ENCODE measurements at places on chromosomes 7 and 10.

GRCh38 chr7:35420656-35421055 lies 166.8 kb upstream of the TBX20 start:
- no peak for DNase-seq
- H3K27me3 ChIP-seq = peaks cover 9% of the 10 kb centered on the region
- H3K36me3 ChIP-seq = no peaks in the 10 kb centered on the region
- no peaks in the 10 kb centered on the region for H3K4me1 ChIP-seq
- H3K27ac ChIP-seq = no peak overlapping the region

DNA sequence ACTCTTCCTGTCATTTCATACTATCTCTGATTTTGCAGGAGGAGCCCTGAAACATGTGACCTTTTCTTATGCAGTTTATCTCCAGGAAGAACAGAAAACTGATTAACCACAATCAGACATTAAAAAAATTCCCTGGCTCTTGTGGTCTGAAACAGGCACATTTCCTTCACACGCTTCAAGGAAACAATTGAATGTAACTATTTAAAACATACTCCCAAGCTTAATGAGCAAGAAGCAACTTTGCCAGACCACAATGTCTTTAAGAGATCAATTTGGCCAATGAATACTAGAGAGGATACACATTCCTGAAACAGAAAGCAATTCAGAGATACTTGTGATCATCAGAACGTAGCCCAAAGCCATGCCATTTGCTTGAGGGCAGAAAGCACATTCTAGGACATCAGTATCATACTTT lies 65.8 kb downstream of the PIP4K2A start:
- H3K36me3 ChIP-seq = peaks cover 25% of the 10 kb centered on the region
- H3K27ac ChIP-seq = peak overlapping the region; percentile 62
- peak; percentile 85 for DNase-seq
- peaks cover 71% of the 10 kb centered on the region for H3K4me1 ChIP-seq
- no peaks in the 10 kb centered on the region for H3K27me3 ChIP-seq
- H3K4me3 ChIP-seq = peak overlapping the region; percentile 44

- no peak for DNase-seq
- no peaks in the 10 kb centered on the region for H3K36me3 ChIP-seq
- peaks cover 24% of the 10 kb centered on the region for H3K27me3 ChIP-seq
- H3K27ac ChIP-seq = no peak overlapping the region
- peaks cover 6% of the 10 kb centered on the region for H3K4me1 ChIP-seq
These were observed 32.0 kb upstream of the MXI1 start for GRCh38 chr10:110175406-110175805.

DNA sequence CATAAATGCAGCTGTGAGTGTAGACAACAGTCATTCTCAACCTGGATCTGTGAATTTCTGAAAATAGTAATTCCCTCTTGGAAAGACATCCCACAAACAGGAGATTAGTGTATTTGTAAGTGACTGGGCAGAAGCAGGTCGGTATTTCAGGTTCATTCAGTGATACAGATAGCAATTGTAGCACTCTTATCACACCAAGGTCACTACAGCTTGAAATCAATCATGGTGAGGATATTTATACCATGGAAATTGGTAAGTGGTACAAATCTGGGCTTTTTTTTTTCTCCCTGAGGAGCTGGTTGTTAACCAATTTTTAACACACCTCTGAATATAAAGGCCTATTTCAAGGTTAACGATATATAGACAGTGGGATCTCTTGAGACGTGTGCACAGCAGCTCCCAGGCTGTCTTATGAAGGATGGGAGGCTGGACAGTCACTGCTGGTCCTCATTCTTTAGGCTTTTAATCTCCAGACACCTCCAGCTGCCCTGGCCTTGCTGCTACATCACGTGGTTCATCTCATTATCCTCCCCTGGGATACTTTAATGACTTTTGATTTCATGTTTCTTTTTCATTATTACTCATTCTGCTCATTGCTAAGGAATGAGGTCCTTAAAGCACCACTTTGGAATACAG lies 87.1 kb downstream of the ITGA8 start:
- no peaks in the 10 kb centered on the region for H3K36me3 ChIP-seq
- no peak overlapping the region for H3K4me3 ChIP-seq
- peaks cover 12% of the 10 kb centered on the region for H3K27me3 ChIP-seq
- no peak overlapping the region for H3K27ac ChIP-seq

DNA sequence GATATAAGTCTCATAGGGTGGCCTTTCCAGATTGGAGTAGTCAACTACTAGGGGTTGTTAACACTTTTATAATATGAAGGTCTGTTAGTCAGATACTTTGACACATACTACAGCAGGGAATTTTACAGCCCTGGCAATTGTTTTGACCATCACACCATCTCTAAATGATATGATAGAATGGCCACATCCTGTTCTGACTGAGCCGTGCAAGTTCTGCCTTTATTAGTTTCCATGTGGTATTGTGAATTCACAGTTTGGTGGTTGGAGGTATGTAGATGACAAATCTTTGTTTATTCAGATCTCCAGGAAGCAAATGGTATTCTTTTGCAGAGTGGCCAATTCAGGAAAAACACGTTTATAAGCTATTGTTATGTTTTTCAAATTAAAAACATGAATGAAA lies 83.0 kb downstream of the NRG3 start:
- H3K4me1 ChIP-seq = no peaks in the 10 kb centered on the region
- H3K27ac ChIP-seq = no peak overlapping the region
- no peaks in the 10 kb centered on the region for H3K27me3 ChIP-seq
- DNase-seq = no peak
- H3K4me3 ChIP-seq = no peak overlapping the region
- no peaks in the 10 kb centered on the region for H3K36me3 ChIP-seq

DNA sequence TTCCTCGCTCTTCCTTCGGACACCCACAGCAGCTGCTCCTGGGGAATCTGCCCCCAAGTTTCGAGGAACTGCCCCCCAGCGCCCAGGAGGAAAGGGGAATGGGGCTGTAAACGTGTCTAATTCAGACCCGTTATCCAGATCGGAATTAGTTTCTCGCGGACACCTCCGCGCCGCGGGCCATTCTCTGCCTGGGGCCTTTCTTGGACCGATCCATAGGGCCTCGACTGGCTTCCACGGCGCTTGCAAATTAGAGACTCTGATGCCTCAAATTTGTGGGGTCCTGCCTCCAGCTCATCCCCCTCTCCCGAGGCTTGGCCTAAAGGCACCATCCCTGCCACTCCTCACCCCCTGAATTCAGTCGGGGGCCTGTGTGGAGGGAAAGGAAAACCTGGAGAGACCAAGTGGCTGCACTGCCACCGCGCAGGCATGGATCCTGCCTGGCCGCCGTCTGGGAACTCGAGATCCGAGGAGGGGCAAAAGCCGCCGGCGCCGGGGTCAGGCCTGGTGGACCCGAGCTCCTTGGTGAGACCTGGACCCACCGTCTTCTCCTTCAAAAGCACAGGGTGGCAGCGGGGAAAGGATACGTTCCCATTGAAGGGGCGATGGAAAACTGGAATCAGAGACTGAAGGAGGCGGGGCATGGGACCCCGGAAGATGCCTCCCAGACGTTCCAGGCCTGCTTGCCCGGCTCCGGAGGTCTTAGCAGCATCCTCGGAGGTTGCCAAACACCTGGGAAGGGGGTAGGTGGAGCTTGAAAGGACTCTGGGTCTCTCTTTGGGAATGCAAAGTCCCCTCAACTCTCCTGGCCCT lies 13.7 kb downstream of the LBX1 start:
- H3K36me3 ChIP-seq = no peaks in the 10 kb centered on the region

DNA sequence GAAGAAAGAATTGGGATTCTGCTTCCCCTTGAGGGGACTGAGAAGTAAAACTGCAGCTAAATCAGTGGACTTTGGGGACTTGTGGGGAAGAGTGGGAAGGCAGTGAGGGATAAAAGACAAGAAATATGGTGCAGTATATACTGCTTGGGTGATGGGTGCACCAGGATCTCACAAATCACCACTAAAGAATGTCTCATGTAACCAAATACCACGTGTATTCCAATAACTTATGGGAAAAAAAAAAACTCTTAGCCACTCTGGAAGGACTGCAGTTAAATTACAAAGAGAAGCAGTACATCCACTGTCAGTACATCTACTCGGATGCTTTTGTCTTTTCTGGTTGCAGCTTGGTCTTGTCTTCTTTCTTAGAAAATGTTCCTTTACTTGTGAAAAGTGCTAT lies 27.4 kb upstream of the GOT1 start:
- peaks cover 21% of the 10 kb centered on the region for H3K27me3 ChIP-seq
- H3K27ac ChIP-seq = no peak overlapping the region
- peak; percentile 30 for DNase-seq

GRCh38 chr10:50648089-50648934 lies 24.6 kb upstream of the SGMS1 start:
- no peak for DNase-seq
- H3K4me3 ChIP-seq = no peak overlapping the region

GRCh38 chr7:112226701-112227276 lies 20.3 kb downstream of the ZNF277 start:
- DNase-seq = no peak
- H3K36me3 ChIP-seq = no peaks in the 10 kb centered on the region
- H3K27me3 ChIP-seq = no peaks in the 10 kb centered on the region
- H3K4me3 ChIP-seq = no peak overlapping the region
- H3K27ac ChIP-seq = no peak overlapping the region

- H3K27me3 ChIP-seq = peaks cover 27% of the 10 kb centered on the region
- H3K4me3 ChIP-seq = no peak overlapping the region
- H3K4me1 ChIP-seq = peaks cover 20% of the 10 kb centered on the region
- H3K27ac ChIP-seq = no peak overlapping the region
- peak; percentile 85 for DNase-seq
- H3K36me3 ChIP-seq = no peaks in the 10 kb centered on the region
These were observed 8.4 kb upstream of the LYZL2 start for GRCh38 chr10:30637881-30638467.

- H3K36me3 ChIP-seq = no peaks in the 10 kb centered on the region
- H3K4me3 ChIP-seq = no peak overlapping the region
- no peak overlapping the region for H3K27ac ChIP-seq
- H3K4me1 ChIP-seq = peaks cover 24% of the 10 kb centered on the region
- H3K27me3 ChIP-seq = peaks cover 4% of the 10 kb centered on the region
These were observed 50.1 kb downstream of the SYPL1 start for GRCh38 chr7:106062006-106062405.

DNA sequence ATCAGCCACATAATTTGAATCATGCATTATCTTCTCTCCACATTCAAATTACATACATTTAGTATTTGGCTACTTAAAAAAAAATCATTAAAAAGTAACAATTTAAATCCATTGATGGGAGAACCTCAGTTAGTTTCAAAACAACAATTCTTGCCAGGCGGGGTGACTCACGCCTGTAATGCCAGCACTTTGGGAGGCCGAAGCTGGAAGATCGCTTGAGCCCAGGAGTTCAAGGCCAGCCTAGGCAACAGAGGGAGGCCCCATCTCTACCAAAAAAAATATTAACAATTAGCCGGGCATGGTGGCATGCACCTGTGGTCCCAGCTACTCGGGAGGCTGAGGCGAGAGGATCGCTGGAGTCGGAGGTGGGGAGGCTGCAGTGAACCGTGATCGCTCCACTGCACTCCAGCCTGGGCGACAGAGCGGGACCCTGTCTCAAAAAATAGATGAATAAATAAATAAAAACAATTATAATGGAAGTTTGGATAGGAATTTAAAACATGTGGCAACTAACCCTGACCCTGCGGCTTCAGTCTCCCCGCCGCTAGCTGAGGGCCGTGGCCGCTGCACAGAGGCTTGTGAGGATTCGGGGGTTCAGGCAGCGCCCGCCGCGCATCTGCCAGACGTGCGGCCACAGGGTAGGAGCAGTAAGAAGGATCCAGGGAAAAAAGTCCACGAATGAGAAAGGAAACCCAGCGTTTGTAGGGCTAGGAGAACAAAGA lies 1.1 kb upstream of the CSGALNACT2 start:
- peaks cover 45% of the 10 kb centered on the region for H3K4me1 ChIP-seq
- no peak for DNase-seq
- peak overlapping the region; percentile 96 for H3K4me3 ChIP-seq
- peak overlapping the region; percentile 99 for H3K27ac ChIP-seq
- H3K36me3 ChIP-seq = peaks cover 12% of the 10 kb centered on the region

GRCh38 chr7:114409750-114410149 lies 4.9 kb upstream of the FOXP2 start:
- H3K27ac ChIP-seq = no peak overlapping the region
- no peaks in the 10 kb centered on the region for H3K4me1 ChIP-seq
- peak; percentile 2 for DNase-seq
- no peak overlapping the region for H3K4me3 ChIP-seq
- no peaks in the 10 kb centered on the region for H3K27me3 ChIP-seq

DNA sequence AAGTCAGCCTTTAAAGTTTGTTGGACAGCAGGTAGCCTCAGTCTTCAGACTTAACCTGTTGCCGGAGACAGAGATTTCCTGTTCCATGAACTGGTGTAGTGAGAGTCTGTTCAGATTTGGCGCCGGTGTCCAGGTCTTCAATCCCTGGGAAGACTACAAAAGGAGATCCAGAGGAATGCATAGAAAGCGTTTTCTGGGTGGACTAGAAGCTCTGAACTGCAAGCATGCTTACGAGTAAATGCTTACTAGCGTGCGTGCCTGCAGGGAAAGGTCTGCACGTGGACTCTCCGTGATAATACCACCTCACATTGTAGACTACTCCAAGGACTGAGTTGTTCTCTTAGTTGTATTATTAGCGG lies 878 bp downstream of the GLRX3 start:
- peak overlapping the region; percentile 87 for H3K27ac ChIP-seq
- H3K4me1 ChIP-seq = peaks cover 38% of the 10 kb centered on the region
- peak overlapping the region; percentile 95 for H3K4me3 ChIP-seq

- H3K27me3 ChIP-seq = no peaks in the 10 kb centered on the region
- H3K4me1 ChIP-seq = peaks cover 52% of the 10 kb centered on the region
- H3K27ac ChIP-seq = no peak overlapping the region
- DNase-seq = no peak
- H3K36me3 ChIP-seq = no peaks in the 10 kb centered on the region
These were observed 33.2 kb upstream of the VCL start for GRCh38 chr10:73964743-73965142.

DNA sequence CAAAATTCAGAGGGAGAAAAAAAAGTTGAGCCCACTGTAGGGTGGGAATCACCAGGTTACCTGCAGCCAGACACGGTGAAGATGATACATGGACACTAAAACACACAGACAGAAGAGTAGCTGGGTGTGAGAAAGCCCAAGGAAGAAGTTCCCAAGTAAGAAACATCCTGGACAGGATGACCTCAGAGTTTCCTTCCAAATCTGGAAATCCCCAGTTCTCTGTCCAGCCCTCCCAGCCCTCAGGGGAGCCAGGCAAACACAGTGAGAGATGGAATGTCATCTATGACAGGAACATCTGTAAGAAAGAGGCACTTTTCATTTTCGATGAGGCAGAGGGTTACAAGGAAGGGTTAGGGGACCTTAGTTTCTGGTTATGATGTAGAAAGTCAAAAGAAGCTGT lies 125.1 kb upstream of the LYZL1 start:
- peaks cover 8% of the 10 kb centered on the region for H3K27me3 ChIP-seq
- DNase-seq = no peak
- no peak overlapping the region for H3K4me3 ChIP-seq
- no peak overlapping the region for H3K27ac ChIP-seq
- peaks cover 12% of the 10 kb centered on the region for H3K36me3 ChIP-seq
- H3K4me1 ChIP-seq = peaks cover 28% of the 10 kb centered on the region

- H3K4me1 ChIP-seq = peaks cover 3% of the 10 kb centered on the region
- H3K36me3 ChIP-seq = peaks cover 20% of the 10 kb centered on the region
- H3K27ac ChIP-seq = no peak overlapping the region
- no peak for DNase-seq
- no peaks in the 10 kb centered on the region for H3K27me3 ChIP-seq
These were observed 62.6 kb upstream of the PDGFA start for GRCh38 chr7:582081-582835.

All from HFFc6 (cell line).